Cardiac muscle cell (in vitro differentiated cells and primary cell): ENCODE measurements at places on chromosomes 3 and 15. TPM values are rescaled to one million over a fixed set of nuclear protein-coding genes. Genes with fewer than 3 reads are reported as not detected.

Gene EIF2A
- 49.5 and 59.5 TPM in 2 replicates for total RNA-seq

DNA sequence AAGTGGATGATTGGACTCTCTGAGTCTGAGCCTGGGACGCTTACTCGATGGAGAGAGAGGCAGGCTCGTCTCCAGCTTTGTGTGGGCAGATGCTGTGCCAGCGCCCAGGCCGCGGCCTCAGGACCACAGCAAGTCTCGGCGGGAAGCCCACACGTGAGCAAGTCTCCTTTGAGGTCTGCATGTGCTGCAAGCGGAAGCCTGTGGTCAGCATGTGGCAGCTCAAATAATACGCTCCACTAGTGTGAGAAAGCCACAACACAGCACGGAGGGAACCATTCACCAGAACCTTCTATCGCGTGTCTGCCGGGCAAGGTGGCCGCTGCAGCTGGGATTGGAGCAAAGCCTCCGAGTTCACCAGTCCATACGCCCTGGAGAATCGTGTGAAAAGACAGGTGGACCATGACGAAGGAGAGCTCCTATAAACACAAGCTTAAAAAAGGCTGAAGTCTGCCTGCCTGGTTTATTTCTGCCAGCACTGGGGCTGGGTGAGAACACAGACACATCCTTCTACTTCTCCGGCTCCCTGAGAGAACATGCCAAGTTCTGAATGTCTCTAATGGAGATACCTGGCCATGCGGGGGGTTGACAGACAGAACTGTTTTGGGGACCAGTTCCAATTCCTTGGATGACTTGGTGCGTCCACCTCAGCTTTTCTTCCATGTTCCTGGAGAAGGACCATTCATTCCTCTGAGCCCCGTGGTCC, 82.0 kb upstream of the LRIG1 start:
- H3K27ac ChIP-seq: no peak overlapping the region
- no peaks in the 10 kb centered on the region for H3K36me3 ChIP-seq
- H3K4me3 ChIP-seq: no peak overlapping the region
- H3K4me1 ChIP-seq: no peaks in the 10 kb centered on the region
- no peak for DNase-seq

Gene MAN2A2
- 31.9 and 53.0 TPM in 2 replicates for total RNA-seq

DNA sequence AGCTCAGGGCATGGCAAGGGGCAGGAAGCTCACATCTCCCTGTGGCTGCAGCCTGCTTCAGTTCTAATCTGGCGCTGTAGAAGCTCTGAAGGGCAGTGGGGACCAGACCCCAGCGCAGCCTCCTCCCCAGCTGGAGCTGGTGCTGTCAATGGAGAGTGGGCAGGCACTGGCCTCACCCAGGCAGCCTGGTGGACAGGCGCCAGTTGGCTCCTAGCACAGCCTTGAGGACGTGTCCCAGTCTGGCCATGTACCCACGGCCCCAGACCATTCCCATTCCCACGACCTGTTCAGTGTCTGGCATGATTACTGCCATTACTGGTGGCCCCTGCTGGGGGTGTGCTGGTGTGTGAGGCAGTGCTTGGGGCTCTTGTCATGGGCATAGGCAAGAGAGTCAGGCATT, 16.3 kb downstream of the TYRO3 start:
- no peaks in the 10 kb centered on the region for H3K4me1 ChIP-seq
- no peak for DNase-seq
- H3K27ac ChIP-seq: no peak overlapping the region
- no peak overlapping the region for H3K4me3 ChIP-seq
- H3K27me3 ChIP-seq: no peaks in the 10 kb centered on the region

Gene RPLP1
- total RNA-seq: 303 and 361 TPM in 2 replicates

Gene MOBP
- total RNA-seq: not detected in 2 replicates

DNA sequence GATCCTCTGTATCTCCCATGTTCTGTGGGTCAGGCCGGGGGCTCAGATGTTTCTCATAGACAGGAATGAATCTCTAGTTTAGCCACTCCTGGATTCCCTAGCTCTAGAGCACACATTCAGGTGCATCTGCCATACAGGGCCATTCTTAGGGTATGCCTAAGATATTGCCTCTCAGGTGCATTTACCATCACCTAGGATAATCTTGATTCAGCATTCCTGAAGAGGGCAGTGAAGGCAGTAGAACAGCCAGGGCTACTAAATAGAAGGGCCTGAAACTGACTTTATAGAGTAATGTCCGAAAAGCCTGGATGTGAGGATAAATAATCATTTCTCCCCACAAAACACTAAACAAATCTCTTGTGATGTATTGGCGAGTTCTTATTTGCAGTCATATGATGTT, 882.0 kb downstream of the AGBL1 start:
- no peak overlapping the region for H3K4me3 ChIP-seq
- no peak for DNase-seq
- no peaks in the 10 kb centered on the region for H3K36me3 ChIP-seq

- H3K4me1 ChIP-seq: peaks cover 8% of the 10 kb centered on the region
- no peak overlapping the region for H3K4me3 ChIP-seq
- H3K27me3 ChIP-seq: no peaks in the 10 kb centered on the region
- no peaks in the 10 kb centered on the region for H3K36me3 ChIP-seq
These were observed 226.6 kb upstream of the HES1 start for GRCh38 chr3:193909387-193909786.

Gene AMT
- 37.3 and 67.2 TPM in 2 replicates for total RNA-seq

DNA sequence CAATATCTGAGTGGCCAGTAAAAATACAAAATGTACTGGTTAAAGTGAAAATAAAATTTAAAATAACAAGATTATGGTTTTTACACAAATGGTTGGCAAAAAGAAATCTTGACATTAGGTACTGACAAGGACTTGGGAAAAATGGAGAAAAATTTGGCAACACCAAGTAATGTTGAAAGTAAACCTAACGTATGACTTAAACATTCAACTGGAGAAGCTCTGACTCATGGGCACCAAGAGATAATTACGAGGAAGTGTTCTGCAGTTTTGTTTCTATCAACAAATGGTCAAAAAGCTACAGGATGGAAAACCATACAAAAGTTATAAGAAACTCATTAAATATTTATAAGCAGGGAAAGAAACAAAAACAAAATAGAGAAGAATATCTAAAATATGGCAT, 177.7 kb downstream of the ZNF385D start:
- no peak for DNase-seq
- no peaks in the 10 kb centered on the region for H3K36me3 ChIP-seq
- no peak overlapping the region for H3K4me3 ChIP-seq
- no peak overlapping the region for H3K27ac ChIP-seq

DNA sequence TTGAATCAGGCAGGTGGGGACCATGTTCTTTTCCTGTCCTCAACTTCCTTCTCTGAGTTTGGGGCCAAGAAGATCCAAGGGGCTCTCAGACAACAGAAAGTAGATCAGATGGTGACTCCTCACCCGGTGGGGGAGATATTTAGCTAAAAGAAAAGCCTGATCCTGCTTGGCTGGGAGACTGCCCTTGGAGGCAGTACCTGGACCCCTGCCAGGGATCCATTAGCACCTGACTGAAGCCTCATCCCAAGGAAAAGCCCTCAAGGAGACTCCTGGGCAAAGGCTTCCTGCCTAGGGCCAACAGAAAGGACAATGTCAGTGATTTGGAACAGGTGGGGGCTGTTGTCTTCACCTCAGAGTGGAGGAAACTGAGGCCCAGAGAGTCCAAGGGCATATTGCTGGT, 33.5 kb upstream of the HHATL start:
- no peaks in the 10 kb centered on the region for H3K27me3 ChIP-seq
- no peaks in the 10 kb centered on the region for H3K36me3 ChIP-seq
- DNase-seq: no peak
- no peak overlapping the region for H3K4me3 ChIP-seq
- peaks cover 16% of the 10 kb centered on the region for H3K4me1 ChIP-seq
- no peak overlapping the region for H3K27ac ChIP-seq

- no peaks in the 10 kb centered on the region for H3K36me3 ChIP-seq
- no peaks in the 10 kb centered on the region for H3K4me1 ChIP-seq
- H3K27me3 ChIP-seq: no peaks in the 10 kb centered on the region
- no peak for DNase-seq
- no peak overlapping the region for H3K27ac ChIP-seq
- no peak overlapping the region for H3K4me3 ChIP-seq
These were observed 53.9 kb downstream of the SYNM start for GRCh38 chr15:99158626-99159412.

DNA sequence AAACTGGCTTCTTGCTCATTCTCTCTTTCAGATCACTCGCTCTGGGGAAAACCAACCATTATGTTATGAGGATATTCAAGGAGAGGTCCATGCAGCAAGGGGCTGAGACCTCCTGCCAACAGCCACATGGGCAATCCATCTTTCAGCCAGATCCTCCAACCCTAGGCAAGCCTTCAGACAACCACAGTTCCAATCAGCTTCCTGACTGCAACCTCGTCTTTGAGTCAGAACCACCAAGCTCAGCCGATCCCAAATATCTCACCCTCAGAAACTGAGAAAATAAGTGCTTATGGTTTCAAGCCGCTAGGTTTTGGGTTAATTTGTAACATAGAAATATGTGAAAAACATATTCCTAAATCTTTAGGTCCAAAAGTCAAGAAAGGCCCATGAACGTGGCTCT, 10.3 kb downstream of the LDHAL6B start:
- H3K27ac ChIP-seq: no peak overlapping the region
- DNase-seq: no peak
- no peaks in the 10 kb centered on the region for H3K36me3 ChIP-seq
- no peaks in the 10 kb centered on the region for H3K27me3 ChIP-seq
- H3K4me1 ChIP-seq: no peaks in the 10 kb centered on the region

GRCh38 chr3:46925585-46925934, 48.0 kb downstream of the PTH1R start:
- H3K36me3 ChIP-seq: peaks cover 19% of the 10 kb centered on the region
- H3K4me1 ChIP-seq: peaks cover 19% of the 10 kb centered on the region
- H3K4me3 ChIP-seq: no peak overlapping the region

DNA sequence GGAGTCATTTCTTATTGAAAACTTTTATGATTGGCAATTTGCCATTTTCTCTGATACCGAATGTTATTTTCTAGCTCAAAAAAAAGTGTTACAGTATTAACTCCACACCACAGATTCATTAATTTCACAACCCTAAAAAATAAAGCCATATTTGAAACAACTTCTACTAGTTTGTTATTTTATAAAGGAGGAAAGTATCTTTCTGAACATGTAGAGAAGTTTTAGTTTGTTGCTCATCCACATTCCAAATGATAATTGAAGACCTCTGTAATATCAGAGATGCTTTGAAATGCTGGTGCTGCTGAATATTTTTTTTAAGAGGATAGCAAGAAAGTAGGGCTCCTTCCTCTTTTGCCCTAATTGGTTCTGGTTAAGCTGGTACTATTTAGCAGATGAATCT, 1.9 kb downstream of the VGLL3 start:
- no peak for DNase-seq
- H3K36me3 ChIP-seq: no peaks in the 10 kb centered on the region
- H3K4me3 ChIP-seq: no peak overlapping the region
- no peaks in the 10 kb centered on the region for H3K4me1 ChIP-seq

DNA sequence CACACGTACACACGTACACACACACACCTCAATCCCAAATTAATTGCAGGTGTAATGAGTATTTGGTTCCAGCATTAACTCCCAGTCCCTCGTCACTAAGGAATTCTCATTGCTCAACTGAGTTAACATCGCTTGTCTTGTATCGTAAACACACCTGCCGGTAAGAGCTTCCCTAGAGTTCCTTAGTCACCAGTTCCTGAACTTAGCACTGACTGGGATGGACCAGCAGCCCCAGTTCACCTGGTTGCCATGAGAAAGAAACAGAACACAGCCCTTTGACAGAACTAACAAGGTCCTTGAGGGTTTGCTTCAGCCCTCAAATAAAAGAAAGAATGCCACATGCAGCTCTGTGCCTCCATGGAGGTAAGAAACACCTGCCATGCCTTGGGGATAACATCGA, 66.3 kb upstream of the SLCO3A1 start:
- no peaks in the 10 kb centered on the region for H3K36me3 ChIP-seq
- H3K27ac ChIP-seq: no peak overlapping the region
- no peak overlapping the region for H3K4me3 ChIP-seq
- H3K27me3 ChIP-seq: no peaks in the 10 kb centered on the region
- H3K4me1 ChIP-seq: peaks cover 13% of the 10 kb centered on the region

GRCh38 chr15:52527911-52528563, 643 bp downstream of the MYO5A start:
- no peaks in the 10 kb centered on the region for H3K36me3 ChIP-seq
- peak overlapping the region; percentile 65 for H3K27ac ChIP-seq
- no peaks in the 10 kb centered on the region for H3K4me1 ChIP-seq
- H3K27me3 ChIP-seq: peaks cover 52% of the 10 kb centered on the region
- peak overlapping the region; percentile 68 for H3K4me3 ChIP-seq
- peak; percentile 25 for DNase-seq

GRCh38 chr15:73264881-73265280, 103.9 kb downstream of the HCN4 start:
- H3K36me3 ChIP-seq: peaks cover 12% of the 10 kb centered on the region
- no peaks in the 10 kb centered on the region for H3K4me1 ChIP-seq
- no peaks in the 10 kb centered on the region for H3K27me3 ChIP-seq
- no peak overlapping the region for H3K27ac ChIP-seq

DNA sequence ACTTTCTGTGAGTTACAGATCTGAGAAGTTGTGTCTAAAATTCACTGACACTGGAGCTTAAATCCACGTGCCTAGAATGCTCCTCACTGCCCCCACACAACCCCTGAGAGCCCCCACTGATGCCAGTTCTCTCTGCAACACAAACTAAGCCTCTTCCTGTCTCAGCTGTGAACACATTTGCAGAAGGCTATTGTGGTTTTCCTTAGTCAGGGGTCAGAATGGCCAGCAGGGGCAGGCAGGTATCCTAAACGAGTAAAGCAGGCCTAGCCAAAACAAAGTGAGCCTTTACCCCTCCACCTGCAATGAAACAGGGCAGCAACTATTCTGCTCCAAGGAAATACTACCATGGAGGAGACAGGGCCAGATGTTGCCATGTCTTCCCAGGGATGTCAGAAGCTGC, 78.6 kb downstream of the FHIT start:
- H3K27ac ChIP-seq: no peak overlapping the region
- no peak overlapping the region for H3K4me3 ChIP-seq
- no peaks in the 10 kb centered on the region for H3K27me3 ChIP-seq

- peak overlapping the region; percentile 44 for H3K27ac ChIP-seq
- no peak overlapping the region for H3K4me3 ChIP-seq
- peak; percentile 54 for DNase-seq
- no peaks in the 10 kb centered on the region for H3K27me3 ChIP-seq
- peaks cover 28% of the 10 kb centered on the region for H3K4me1 ChIP-seq
These were observed 142.7 kb downstream of the GADL1 start for GRCh38 chr3:30751610-30752299.

Gene CPLX3
- not detected in 2 replicates for total RNA-seq

- H3K27me3 ChIP-seq: peaks cover 2% of the 10 kb centered on the region
- no peak overlapping the region for H3K4me3 ChIP-seq
- no peaks in the 10 kb centered on the region for H3K36me3 ChIP-seq
- H3K27ac ChIP-seq: no peak overlapping the region
These were observed 939.2 kb downstream of the NAALADL2 start for GRCh38 chr3:175798326-175798725.

DNA sequence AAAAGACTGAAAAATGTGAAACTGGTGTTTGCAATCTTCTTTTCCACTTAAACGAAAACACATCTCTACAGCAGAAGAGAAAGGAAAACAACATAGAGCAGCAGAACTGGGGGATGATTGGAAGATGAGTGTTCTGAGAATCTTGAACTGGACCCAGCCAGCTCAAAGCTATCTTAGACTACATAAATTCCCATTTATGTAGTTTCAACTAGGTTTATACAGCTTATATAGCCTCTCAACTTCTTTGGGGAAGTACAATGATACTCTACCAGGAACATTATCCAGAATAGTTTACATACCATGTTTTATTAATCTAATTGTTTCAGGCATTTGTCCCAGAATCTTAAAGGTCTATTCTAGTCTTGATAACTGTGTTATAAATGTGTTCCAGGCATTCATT, 658.2 kb upstream of the LMCD1 start:
- no peak for DNase-seq
- no peaks in the 10 kb centered on the region for H3K4me1 ChIP-seq
- H3K36me3 ChIP-seq: no peaks in the 10 kb centered on the region
- H3K27me3 ChIP-seq: no peaks in the 10 kb centered on the region

Gene TMED3
- total RNA-seq: 74.3 and 79.9 TPM in 2 replicates
